Left kidney (tissue), 8 donors: ENCODE measurements at places on chromosomes 1 and 21. TPM values are rescaled to one million over a fixed set of nuclear protein-coding genes. Genes with fewer than 3 reads are reported as not detected.

DNA sequence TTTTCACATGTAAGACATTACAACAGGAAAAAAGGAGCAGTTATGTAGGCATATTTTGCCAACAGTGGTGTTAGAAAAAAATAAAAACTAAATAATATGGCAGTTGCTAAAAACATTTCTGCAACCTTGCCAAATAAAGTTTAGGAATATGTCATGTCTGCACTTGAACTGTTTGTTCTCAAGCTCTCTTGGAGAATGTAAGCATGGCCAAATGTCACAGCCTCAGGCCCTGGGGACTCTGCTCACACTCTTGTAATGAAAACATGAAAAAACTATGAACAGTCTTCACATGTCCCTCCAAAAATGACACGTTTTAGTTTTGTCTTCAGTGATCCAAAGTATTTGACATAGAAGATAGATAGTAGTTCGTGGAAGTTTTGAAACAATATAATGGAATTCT is 753.3 kb downstream of the LTN1 start:
- no peak for DNase-seq

- no peak for DNase-seq
These were observed 103.4 kb downstream of the CLEC20A start for GRCh38 chr1:178393370-178393769.

GRCh38 chr21:44574457-44575306 is 1.2 kb downstream of the KRTAP10-4 start:
- DNase-seq, result peak; percentile 20

- no peak for DNase-seq
These were observed 6.0 kb upstream of the LIN28A start for GRCh38 chr1:26404641-26405040.

- no peak for DNase-seq
These were observed 1300.0 kb downstream of the PLA2G4A start for GRCh38 chr1:188128761-188129160.

GRCh38 chr1:158027508-158027907 is 34.1 kb downstream of the KIRREL1 start:
- no peak for DNase-seq

DNA sequence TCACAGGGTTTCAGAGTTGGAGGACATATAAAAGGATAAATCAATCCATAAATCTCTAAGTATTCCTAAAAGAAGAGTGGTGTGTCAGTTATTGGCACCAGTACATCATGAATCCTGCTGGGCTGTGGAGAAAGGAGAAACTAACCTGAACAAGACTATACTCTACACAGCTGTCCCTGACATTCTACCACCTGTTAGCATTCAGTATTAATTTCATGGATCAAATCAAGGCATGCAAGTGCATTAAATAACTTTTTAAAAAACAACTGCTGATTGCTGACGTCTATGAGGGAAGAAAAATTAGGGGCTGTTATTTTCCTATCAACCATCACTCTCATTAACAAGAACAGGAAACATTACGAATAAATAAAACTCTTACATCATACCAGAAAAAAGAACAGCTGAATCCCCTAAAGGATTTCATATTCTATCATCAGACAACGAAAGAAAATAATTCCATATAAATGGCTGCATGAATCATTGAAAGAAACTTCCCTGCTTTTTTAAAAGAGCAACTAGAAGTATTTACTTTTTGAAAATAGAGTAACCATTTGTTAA is 121.7 kb downstream of the ATF6 start:
- DNase-seq, result no peak

DNA sequence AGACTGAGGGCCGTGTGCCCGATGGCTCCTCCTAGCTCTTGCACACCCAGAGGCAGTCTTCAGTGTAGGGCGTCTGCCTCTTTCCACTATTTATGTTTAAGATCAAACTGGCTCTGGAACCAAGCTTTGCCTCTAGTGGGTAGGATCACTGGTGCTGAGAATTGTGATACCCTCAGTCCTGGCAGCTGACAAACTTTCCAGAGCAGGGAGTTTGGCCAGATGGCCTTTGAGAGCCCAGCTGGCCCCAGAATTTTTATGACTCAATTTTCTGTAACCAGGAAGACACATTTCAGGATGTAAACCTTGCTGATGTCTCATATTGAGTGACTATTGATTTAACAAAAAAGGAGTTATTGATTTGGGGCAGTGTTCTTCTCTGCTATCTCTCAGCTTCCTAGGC is 6.7 kb downstream of the COQ8A start:
- no peak for DNase-seq

- DNase-seq, result no peak
These were observed 195.2 kb downstream of the MRPL39 start for GRCh38 chr21:25412100-25412499.

GRCh38 chr1:210783925-210784324 is 350.0 kb downstream of the KCNH1 start:
- DNase-seq, result no peak

GRCh38 chr1:150552128-150552910 is 3.1 kb downstream of the ADAMTSL4 start:
- peak; percentile 54 for DNase-seq

The NPHS2 gene
- 420 TPM for polyA plus RNA-seq

The CYP2J2 gene
- polyA plus RNA-seq, result 1.4 TPM

The LIPI gene
- 0.38 TPM for polyA plus RNA-seq

The CLCNKB gene
- 37.2 TPM for polyA plus RNA-seq

The SRM gene
- 41.3 TPM for polyA plus RNA-seq

The NOC2L gene
- polyA plus RNA-seq, result 56.4 TPM
